ENCODE measurements at places on chromosomes 16 and 17.
A peak's percentile ranks its signal among the peaks of the same experiment; 100 is the strongest.

DNA sequence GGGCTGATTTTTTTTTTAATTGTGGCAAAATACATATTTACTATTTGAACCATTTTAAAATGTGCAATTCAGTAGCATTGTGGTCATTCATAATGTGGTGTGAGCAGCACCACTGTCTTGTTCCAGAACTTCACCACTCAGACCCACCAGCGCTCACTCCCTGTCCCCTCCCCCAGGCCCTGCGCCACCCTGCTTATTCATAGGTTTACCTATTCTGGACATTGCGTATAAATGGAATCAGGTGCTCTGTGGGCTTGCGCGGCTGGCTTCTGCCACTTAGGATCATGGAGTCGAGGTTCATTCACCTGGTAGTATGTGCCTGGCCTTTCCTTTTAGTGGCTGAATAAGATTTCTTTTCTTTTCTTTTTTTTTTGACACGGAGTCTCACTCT is 59.4 kb downstream of the NT5M start:
- DNase-seq: no peak

DNA sequence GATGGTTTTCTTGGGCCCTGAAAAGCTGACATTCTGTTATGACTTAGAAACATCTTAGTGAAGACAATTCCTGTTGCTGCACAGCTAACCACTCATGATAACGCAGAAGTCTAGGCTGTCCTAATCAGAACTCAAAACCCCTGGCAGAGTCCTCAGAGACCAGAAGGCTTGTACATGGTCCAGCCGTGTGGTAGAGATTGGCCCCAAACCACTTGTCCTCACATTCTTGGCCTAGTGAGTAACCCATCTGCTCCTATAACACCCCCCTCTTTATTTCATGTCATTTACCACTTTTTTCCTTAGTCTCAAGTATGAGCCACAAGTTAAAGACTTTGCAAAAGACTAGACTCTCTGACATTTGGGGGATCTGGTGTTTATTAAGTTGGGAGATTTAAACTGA is 116.5 kb upstream of the ADAMTS18 start:
- no peak for DNase-seq

GRCh38 chr16:6038941-6039645 is 941.5 kb upstream of the EEF2KMT start:
- DNase-seq: no peak

DNA sequence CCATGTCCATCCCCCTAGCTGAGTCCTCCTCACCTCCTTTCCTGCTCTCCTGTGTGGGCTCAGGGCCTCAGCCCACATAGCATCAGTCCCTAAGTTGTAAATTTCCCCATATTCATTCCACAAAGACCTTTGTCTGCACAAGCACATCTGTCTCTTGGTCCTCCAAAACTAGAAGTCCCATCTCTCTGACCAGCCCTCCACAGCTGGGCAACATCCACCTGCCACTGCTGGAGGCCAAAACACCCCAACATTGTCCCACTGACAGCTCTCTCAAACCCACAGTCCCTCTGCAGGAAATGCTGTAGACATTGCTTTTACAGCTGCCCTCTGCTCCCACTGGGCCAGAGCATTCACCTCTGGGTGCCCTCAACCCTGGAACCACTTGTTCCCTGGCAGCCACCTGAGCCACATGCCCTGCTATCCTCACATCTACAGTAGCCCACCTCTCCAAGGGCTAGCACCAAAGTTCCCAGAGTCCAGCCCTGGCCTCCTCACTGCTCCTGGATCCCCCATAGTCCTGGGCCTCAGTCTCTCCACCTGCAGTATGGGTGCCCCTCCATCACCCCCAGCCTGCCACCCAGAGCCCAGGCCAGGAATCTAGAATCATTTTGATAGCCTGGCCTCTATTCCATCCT is 1722.7 kb downstream of the TP53TG3F start:
- no peak for DNase-seq

GRCh38 chr17:74971842-74972106 is 785 bp downstream of the HID1 start:
- no peak for DNase-seq

GRCh38 chr17:63967953-63968352 is 4.8 kb downstream of the SCN4A start:
- DNase-seq: no peak

GRCh38 chr17:63434951-63435571 is 11.0 kb downstream of the CYB561 start:
- no peak for DNase-seq

DNA sequence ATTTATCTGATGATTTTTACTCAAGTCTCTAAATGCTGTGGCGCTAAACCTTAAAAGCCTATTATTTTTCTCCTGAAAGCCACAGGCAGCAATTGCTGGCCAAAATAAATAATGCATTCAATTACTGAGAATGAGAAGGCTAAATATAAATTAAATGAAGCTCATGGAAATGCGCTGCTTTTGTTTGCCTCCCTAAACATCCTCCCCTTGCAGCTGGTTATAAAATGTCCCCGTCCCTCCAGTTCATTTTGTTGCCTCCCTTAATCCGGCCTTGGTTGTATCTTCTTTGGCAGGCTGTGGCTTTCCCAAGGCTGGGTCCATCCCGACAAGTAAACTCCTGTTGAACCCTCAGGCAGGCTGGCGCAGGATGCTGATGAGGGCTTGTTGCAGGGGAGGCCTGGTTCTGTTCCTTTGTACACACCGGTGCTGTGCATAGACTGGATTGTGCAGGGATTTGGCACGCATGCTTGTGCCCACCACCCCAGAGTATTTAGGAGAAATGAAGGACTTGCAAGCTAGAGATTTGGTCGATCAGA is 62.7 kb downstream of the KNOP1 start:
- no peak for DNase-seq

DNA sequence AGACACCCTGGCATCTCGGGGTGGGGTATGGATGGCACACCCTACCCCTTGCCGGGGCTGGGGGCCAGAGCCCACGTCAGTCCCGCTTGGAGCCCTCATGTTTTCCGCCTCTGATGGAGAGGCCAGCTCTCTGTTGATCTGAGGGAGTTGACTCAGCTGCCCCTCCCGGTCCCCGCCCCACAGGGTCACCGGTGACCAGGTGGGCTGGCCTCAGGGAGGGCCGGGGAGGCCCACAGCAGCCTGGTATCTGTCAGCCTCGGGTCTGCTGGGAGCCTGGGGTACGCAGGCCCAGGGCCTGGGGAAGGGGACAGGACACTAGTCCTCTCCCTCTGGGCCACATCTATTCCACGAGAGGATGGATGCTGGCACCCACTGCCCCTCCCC is 109.5 kb upstream of the CIBAR2 start:
- no peak for DNase-seq

DNA sequence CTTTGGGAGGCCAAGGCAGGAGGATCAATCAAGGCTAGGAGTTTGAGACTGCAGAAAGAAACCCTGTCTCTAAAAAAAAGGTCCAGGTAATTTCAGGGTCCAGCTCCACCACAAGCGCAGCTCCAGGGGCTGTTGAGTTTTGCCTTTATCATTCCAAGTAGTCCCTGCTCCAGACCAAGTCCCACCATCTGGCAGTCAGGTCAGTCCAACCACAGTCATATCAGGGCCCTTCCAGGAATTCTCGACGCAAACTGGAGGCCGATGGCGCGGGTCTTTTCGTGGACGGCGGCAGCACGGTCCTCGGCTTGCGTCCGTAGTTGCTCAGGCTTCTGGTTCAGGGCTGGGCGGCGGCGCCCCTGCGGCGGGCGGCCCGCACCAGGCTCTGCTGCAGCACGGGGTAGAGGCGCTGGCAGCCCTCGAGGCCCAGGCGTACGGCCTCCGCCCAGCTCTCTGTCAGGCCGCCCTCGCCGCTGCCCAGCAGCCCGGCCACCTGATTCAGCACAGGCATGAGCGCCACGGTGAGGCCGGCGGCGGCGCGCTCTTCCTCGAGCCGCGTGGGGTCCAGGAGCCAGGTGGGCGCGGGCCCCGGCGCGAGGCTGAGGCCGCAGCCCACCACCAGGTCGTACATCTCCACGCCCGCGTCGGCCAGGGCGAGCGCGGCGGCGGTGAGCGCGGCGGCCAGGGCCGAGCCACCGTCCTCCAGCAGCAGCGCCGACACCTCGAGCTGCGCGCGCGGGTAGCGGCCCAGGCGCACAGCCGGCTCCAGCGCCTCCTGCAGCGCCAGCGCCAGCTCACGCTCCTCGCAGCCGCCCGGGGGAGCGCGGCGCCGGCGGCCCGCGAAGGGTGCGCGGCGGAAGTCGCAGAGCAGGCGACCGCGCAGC is 752 bp downstream of the EXOSC6 start:
- peak; percentile 20 for DNase-seq

DNA sequence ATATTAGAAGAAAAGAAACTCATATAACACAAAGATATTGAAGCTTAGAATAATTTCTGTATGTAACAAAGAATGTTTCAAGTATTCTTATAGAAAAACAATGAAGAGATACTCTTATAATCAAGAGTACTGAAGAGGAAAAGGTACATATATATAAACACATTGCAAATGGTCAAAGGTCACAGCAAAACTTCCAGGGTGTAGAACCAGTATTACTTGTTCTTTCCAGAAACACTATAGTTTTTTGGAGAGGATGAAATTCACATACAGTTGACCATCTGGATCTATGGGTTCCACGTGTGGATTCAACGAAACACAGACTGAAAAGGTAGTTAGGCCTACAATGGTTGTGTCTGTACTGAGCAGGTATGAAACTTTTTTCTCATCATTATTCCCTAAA is 22.6 kb downstream of the PRPSAP1 start:
- no peak for DNase-seq

DNA sequence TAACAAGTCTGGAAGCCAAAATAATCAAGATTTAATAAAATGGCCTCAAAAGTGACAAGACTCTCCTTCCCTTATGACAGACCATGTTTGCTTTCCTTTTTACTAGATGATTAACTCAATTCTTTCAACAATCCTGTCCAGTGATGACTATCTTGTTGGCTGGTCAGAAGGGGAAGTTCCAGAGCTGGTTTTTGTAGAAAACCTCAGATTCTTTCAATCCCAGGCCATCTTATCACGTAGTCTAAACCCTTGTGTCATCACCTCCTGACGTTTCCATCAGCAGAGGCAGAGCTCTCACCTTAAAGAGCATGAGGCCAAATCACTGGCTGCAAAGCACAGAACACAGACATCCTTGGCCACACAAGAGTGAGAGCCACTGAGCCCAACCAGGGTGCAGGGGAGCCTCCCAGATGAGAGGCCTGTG is 125.3 kb downstream of the ANKRD11 start:
- DNase-seq: no peak

DNA sequence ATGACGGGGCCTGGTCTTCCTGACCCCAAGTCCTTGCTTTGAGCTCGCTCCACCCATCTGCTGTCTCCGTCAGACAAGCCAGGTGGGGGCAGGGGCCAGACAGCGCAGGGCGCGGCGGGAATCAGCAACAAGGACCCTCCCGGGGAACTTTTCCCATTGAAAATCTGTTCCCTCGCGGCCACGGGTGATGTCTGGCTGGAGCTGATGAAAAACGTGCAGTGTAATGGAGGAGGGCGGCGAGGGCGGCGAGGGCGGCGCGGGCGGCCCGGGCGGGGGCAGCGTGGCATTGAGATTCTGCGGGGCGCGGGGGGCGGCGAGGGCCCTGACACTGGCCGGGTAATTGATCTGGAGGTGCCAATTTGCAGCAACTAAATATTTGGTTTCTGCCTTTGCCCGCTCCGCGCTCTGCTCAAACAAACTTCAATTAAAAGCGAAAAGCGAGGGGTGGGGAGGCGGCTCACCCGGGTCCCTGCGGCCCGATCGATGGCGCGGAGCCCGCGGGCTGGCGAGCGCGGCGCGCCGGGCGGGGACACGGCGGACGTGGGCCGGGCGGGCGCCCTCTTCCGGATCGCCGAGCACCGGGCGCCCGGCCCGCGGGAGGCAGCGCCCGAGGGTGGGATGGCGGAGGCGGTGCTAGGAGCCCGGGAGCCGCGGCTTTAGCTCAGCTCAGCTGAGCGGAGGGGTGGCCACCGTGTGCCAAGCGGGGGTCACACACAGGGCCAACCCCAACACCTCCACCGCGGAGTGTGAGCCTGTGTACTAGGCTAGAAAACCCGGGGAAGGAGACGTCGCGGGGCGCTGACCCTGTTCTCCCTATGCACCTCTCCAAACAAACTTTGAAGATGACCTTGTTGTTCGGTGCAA is 32.4 kb downstream of the DCAKD start:
- DNase-seq: peak; percentile 29

- no peak for DNase-seq
Measured at GRCh38 chr16:13545271-13545670, 374.7 kb upstream of the ERCC4 start.

GRCh38 chr16:90018652-90019542 is at the start of gene DBNDD1:
DBNDD1 (minus strand) TSS chr16:90019456; CDS start chr16:90019341, 115 bp downstream.
- DNase-seq: no peak

- no peak for DNase-seq
Measured at GRCh38 chr16:14187517-14188338, 116.6 kb downstream of the MRTFB start.

DNA sequence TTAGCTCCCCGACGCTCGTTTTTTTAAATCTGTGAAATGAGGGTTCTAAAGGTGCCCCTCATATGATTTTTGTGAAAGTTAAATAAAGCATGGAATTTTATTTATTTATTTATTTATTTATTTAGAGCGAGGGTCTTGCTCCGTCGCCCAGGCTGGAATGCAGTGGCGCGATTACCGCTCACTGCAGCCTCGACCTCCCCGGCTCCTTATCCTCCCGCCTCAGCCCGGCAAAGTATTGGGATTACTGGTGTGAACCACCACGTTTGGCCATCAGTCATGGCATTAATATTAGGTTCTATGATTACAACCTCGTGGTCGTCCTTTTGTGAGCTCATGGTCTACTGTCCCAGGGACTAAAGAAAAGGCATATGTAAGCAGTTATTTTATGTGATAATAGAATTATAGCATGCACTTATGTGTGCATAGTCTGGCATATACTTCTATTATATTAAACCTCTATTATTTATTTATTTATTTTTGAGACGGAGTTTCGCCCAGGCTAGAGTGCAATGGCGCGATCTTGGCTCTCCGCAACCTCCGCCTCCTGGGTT is 557 bp upstream of the LUC7L start:
- no peak for DNase-seq

DNA sequence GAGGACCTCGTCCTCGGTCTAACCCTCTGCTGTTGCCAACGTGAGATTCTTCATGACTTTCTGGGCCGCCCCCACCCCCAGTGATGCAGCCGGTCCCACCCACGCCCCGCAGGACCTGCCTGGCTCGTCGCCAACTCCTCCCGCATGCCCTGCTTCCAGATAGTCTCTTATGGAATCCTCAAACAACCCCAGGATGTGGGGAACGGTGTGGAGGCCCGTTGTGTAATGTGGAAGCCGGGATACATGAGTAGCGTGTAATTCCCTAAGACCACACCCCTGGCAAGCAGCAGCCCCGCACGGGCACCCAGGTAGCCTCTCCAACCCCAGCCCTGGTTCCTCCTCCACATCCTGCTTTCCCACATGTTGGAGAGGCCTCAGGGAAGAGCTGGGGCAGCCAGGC is 275.9 kb downstream of the C16orf95 start:
- DNase-seq: no peak

- peak; percentile 48 for DNase-seq
Measured at GRCh38 chr16:70574595-70575271, 51.1 kb downstream of the SF3B3 start.

- no peak for DNase-seq
Measured at GRCh38 chr17:59469786-59470485, 95.5 kb upstream of the DHX40 start.

GRCh38 chr17:8226536-8227237 is 16.3 kb upstream of the AURKB start:
- peak; percentile 77 for DNase-seq

Measured in kidney capillary endothelial cell (primary cell).